Activated CD4-positive, alpha-beta T cell treated with anti-CD3 and anti-CD28 coated beads, Interleukin-2, amount 50 U/mL, for 4 hours (primary cell): ENCODE measurements at places on chromosomes 7 and 10.
A peak's percentile ranks its signal among the peaks of the same experiment; 100 is the strongest.

GRCh38 chr10:82660205-82660604 lies 785.2 kb downstream of the NRG3 start:
- DNase-seq: no peak

DNA sequence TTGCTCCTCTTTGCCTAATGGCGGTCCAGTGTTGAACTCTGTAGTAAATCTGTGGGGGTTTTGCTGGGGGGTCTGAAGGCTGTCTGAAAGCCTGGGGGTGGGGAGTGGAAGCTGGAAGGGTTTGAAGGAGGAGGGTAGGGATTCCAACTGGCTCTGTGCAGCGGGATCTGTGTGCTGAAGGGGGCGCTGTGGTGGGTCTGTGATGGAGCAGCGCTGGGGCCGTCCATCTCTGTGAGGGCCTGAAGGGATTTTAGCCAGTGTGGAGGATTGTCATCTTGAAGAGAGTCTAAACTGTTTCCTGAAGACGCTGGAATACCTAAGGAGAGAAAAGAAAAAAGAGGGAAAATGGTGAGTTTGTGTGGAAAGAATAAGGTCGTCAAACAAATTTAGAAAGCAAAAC lies 129.2 kb downstream of the STRA8 start:
- DNase-seq: no peak

DNA sequence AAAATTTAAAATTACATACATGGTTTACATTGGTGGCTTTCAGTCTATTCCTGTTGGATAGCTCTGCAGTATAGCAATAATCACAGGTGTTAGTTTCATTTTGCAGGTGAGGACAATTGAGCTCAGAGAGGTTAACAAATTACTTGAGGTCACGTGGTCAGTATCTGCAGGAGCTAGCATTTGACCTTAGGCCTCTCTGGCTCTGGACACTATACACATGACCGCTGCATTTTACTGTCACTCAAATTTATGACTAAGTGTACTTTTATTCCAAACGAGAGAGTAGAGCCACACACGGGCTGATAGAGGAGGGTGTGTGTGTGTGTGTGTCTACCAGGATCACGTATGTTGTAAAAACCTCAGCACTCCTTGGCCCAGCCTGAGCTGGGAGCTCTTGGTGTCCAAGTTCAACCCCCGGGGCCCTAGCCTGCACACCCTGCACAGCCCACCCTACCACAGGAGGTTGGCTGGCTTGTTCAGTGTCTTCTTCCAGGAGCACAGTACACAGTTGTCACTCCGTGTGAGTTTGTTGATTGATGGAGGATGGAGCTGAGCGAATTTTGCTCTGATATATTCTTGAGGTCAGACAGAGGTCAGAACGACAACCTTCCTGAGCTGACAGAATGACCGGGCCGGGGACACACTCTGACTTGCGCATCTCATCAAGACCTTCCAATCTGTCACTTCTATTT lies 272.7 kb downstream of the GFRA1 start:
- no peak for DNase-seq

DNA sequence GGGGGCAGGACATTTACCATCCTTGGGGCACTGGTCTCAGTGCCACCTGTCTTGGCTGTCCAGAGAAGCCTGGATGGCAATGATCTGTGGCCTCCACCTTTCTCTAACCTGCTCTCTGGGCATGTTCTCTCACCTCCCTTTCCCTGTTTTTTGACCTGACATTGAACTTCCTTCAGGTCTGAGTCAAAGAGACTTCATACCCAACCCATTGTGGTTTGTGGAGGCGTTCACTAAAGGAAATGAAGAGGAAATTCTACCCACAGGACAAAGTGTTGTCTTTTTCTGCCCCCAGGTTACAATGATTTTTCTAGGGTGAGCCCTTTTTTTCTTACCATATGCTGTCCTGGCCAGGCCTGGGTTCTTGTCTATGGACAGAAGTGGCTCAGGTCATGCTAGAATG lies 76.6 kb downstream of the CYP26A1 start:
- DNase-seq: no peak

DNA sequence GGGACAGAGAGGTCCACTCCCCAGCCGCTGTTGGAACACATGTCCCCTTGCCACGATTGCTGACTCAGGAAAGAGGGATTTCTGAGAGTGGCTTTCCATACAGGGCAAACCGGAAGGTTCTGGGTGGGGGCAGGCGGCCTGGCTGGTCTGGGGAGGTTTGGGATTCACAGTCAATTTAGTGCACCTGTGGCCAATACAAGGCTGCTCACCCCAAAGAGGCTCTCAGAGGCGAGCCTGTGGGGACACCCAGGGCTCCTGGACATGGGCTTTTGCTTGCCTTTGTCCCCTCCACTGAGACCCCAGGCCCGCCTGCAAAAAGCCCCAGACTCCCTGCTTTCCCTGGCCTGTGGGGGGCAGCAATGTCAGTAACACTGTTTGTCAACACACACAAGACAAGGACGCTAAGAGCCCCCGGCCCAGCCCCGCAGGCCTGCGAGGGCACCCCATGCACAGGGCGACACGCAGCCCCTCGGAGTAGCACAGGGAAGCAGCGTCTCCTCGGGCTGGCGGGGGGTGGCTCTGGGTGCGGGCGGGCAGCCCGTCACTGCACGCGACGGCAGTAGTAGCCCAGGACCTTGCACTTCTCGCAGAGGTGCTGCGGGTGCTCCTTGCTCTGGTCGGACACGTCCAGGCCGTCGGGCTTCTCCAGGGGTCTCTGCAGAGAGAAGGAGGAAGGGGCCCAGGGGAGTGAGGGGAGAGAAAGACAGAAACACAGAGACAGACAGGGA lies 38.7 kb downstream of the PPIF start:
- no peak for DNase-seq

- DNase-seq: no peak
Measured at GRCh38 chr7:150949564-150949963, 28.6 kb downstream of the KCNH2 start.

DNA sequence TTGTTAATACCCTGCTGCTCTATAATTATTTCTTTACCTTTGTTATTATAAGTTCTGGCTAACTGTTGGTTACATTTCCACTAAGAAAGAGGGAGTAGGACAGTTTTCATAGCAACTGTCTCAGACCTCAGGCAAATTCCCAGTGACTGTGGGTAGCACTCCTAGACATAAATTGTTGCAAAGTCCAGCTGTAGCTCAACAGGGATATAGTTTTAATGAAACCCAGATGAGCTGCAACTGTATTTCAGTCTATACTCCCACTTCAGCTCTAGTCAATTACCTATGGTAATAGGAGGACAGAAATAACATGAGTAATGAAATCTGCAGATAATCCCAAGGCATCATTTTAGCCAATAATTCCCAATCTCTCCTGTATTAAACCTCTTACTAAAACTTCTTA lies 103.0 kb upstream of the SEMA3A start:
- no peak for DNase-seq

- no peak for DNase-seq
Measured at GRCh38 chr10:22825841-22826240, 102.0 kb upstream of the ARMC3 start.

DNA sequence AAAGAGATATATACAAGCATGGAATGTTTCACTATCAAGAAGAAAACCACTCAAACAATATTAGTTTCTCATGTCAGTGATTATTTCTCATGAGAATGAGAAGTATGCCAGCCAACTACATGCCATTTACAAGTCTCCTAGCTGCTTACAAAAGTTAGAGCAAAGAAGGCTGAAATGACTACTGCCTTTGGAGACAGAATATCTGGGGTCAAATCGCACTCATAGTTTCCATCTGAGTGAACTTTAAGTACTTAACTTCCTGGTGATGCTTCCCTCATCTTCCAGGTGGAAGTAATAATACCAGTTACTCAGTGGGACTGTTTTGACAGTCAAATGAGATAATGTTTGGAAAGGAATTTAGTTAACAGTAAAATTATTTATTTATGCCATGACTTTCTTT lies 42.0 kb upstream of the RHOBTB1 start:
- no peak for DNase-seq

- no peak for DNase-seq
Measured at GRCh38 chr7:138246428-138246827, 170.2 kb downstream of the AKR1D1 start.

- DNase-seq: no peak
Measured at GRCh38 chr7:151176401-151176800, 8.9 kb upstream of the GBX1 start.

GRCh38 chr10:91103384-91104192 lies 116.9 kb upstream of the PCGF5 start:
- no peak for DNase-seq

DNA sequence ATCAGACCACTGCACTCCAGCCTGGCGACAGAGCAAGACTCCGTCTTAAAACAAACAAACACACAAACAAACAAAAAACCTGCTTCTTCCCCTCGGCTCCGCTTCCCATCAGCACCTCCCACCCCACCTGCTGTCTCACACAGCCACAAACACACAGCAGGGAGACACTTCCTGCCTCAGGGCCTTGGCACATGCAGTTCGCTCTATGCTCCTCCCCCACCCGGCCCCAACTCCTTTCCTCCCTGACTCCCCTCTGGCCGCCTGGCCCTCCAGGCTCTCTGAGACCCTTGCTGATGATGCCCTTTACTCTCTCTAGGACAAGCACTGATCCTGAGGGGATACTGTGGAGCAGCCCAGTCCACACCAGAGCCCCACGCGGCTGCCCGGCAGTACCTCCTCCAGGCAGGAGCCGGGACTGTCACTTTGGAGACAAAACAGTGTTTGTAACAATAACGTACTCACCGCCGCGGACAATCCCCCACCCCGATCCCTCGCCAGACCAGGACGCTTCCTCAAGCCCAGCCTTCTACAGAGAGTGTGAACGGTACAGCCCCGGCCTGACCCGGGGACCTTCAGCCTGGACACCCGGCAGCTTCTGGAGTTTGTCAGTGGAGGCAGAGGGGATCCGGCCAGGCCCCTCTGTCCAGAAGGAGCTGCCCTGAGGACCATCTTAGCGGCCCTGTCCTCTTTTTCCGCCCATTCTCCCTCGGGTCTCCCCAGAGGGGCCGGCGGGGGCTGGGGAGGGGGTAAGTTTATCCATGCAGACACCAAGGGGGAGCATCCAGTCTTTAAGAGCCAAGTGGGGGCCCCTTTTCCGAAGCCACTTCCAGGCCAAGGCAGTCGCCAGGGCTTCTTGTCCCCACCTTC lies 50.0 kb upstream of the GTF2IRD1 start:
- DNase-seq: no peak

DNA sequence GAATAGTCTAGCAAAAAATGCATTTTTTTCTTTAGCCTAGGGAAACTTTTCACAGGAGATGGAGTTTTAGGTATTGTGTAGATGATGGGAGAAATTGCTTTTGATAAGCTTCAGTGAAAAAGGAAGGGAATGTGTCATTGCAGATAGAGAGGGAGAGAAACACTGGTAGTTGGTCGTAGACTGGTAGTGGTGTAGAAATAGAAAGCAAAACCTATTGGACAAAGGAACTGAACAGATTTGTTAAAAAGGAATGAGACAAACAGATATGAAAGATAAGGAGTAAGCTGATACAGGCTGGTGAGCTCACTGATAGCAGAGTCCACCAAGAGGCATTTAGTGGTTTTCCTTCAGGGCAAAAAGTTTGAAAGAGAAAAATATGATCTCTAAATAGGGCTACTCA lies 94.3 kb downstream of the ZEB1 start:
- no peak for DNase-seq

- DNase-seq: no peak
Measured at GRCh38 chr7:98194186-98194585, 17.1 kb upstream of the BHLHA15 start.

DNA sequence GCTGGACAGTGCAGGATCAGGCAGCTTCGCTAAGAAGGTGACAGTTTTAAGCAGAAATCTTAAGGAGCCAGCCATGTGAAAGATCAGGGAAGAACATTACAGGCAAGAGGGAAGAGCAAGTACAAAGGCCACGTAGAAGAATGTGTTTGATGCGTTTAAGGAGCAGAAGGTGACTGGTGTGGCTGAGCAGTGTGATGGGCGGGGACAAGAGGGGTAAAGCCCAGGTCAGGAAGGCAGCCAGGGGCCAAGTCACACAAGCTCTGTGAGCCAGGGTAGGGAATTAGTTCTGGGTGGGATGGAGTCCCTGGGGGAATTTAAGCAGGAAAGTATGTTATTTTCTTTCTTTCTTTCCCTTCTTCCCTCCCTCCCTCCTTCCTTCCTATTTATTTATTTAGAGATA lies 166.9 kb downstream of the SH3PXD2A start:
- no peak for DNase-seq

- DNase-seq: no peak
Measured at GRCh38 chr10:102595897-102596296, 48.4 kb upstream of the TRIM8 start.

DNA sequence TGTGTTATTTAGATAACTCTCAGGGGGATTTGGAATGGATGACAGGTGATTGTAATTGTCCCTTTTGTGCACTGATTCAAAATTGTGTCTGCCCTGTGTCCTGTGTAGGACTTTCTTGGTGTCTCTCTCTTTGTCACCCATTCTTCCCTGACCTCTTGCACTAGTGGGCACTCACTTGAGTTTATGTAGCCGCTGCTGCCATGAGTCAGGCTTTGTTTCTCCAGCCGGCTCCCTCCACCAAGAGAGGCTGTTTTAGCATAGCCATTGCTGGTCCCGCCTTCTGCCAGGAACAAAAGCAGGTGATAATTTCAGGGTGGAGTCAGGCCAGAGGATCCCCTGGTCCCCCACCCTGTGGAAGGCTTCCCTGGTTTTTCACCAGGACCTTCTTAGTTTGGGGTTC lies 8.4 kb downstream of the COL17A1 start:
- DNase-seq: no peak

GRCh38 chr7:69526570-69526969 lies 71.7 kb upstream of the AUTS2 start:
- no peak for DNase-seq

GRCh38 chr10:80471715-80472233 lies 17.7 kb downstream of the TSPAN14 start:
- peak; percentile 29 for DNase-seq

GRCh38 chr7:91043186-91043585 lies 221.0 kb upstream of the FZD1 start:
- DNase-seq: no peak

GRCh38 chr7:80135309-80136104 lies 876 bp downstream of the GNAI1 start:
- no peak for DNase-seq

DNA sequence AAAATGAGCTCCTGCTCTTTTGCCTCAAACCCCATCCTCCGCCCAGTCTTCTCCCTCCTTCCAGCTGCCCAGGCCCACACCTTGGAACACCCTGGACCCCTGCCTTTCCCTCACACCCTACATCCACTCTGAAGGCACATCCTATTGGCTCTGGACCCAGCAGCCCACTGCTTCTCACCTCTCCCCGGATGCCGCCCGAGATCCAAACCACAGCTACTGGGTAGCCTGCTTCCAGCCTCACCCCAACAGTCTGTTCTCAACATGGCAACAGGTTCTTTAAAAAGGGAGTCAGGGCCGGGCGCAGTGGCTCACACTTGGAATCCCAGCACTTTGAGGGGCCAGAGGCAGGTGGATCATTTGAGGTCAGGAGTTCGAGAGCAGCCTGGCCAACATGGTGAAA lies 9.5 kb upstream of the SMARCD3 start:
- DNase-seq: no peak
